ENCODE measurements at places on chromosomes 5 and 9.

- no peak for DNase-seq
Observed at GRCh38 chr9:89879276-89879675, 274.5 kb downstream of the GADD45G start.

- DNase-seq: no peak
Observed at GRCh38 chr9:7058473-7058872, 300.7 kb downstream of the KDM4C start.

DNA sequence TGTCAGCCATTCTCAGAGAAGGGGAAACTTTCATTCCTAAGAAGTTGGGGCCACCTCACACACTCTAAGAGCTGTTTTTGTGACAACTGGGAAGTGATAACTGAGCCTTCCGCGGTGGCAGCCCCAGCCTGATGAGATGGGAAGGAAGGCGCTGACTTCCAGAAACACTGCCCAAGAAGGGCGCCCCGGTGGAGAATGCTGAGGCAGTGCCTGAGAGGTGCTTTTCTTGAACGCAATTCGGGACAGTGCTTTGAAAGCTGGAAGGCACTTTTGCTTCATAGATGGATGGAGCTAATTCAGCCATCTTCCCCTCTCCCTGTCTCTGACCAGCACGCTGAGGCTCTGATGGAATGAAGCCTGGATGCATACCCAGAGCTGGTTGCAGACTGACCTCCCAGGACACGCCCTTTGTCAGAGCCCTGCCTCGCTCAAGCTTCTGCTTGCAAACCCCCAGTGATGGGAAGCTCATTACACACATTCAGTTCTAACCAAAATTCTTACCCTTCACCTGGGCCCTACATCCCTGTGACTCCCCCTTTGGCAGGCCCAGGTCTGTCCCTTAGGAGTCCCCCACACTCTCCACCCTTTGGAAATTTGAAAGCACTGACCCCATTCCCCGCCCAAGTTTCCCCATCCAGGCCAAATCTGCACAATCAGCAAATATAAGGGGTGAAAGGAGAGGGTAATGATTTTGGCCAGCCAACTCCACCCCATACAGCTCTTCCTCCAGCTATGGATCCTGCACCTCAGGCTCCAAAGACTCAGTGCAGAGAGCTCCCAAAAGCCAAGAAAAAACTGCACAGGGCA, 66.6 kb upstream of the SLC25A51 start:
- DNase-seq: no peak

GRCh38 chr9:135302329-135303279, 177.0 kb upstream of the PPP1R26 start:
- DNase-seq: no peak

- DNase-seq: no peak
Observed at GRCh38 chr9:68705531-68706362, 707 bp downstream of the PIP5K1B start.

DNA sequence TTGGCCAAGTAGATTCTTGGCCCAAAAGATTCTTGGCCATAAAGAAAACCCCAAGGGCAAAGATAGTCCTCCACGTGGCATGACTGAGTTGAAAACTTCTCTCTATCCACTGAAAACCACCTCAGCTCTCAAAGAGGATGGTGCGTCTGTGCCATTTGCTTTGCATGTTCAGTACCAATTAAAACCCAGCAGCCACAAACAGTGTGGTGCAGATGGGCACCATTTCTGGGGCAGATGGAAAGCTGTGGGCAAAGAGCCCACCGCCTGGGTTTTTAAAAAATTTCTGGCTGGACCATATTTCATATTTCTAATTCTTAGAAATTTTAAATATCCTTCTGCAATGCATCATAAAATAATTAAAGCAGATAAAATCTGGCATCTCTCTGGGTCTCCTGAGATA, 84.5 kb upstream of the PUM3 start:
- DNase-seq: no peak

DNA sequence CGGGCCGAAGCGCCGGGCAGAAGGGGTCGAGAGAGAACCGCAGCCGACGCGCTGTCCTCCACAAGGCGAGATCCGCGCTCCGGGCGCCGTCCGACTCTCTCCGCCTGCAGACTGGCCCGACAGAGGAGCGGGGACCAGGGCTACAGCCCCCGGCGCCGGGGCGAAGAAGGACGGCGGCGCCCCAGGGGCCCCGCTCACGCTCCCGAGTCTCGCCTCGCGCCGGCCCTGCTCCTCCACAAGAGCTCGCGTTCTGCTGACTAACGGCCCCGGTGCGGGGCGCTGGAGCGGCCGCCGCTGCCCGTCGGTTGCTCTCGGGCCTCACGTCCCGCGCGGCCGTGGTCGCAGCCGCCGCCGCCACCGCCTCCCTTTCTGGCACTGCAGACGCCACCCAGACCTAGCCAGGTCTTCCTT, 338 bp downstream of the ABHD17B start:
- DNase-seq: peak; percentile 11

DNA sequence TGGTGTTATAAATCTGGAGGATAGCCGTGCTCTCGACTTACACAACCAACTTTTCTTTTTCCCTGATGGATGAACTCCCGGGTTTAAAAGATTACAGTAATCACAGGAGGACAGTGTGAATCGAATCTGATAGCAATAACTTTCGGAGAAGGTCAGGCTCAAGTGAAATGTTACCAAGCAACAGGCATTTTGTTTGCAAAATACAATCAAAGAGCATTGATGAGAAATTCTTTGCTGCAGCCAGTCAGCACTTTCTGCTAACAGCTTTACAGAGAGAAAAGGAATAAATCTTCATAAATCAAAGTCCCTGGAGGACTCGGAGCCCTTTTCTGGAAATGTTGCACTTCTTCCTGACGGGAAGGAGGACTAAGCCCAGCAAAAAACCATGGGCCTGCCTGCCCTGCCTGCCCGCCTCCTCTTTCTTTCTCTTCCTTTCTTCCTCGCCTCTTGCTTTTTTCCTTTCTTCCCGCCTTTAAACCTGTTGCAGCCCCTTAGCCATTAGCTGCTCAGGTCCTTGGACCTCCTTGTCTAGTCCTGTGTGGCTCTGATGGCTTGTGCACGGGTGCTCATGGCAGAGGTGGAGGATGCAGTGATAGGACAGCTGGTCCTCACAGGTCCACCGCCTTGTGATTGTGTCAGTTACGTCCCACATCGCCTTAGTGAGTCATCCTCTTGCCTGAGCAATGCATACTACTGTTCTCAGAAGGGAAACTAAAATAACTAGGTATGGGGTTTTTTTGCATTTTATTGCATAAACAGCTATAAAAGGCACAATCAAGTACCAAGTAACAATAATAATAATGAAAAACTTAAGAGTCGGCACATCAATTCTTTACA, 6.2 kb downstream of the DMRT3 start:
- no peak for DNase-seq

- DNase-seq: no peak
Observed at GRCh38 chr9:137319011-137319738, 17.1 kb upstream of the NRARP start.

DNA sequence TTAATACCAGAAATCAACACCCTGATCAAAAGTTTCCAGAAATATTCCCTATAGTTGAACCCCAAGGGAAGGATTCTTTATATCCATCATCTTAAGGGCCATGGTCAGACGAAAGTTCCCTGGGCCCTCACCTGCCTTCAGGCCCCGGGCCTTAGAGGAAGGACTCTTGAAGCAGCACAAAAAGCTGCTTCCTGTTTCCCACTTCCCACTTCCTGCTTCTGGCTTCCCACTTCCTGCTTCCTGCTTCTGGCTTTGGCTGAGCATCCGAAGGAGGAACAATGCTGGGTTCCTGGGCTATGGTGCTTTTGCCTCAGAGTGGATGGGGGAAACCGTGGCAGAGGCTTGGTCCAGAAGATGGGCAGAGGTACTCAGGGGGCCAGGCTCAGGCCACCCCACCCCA, 25.8 kb upstream of the DAP start:
- no peak for DNase-seq

DNA sequence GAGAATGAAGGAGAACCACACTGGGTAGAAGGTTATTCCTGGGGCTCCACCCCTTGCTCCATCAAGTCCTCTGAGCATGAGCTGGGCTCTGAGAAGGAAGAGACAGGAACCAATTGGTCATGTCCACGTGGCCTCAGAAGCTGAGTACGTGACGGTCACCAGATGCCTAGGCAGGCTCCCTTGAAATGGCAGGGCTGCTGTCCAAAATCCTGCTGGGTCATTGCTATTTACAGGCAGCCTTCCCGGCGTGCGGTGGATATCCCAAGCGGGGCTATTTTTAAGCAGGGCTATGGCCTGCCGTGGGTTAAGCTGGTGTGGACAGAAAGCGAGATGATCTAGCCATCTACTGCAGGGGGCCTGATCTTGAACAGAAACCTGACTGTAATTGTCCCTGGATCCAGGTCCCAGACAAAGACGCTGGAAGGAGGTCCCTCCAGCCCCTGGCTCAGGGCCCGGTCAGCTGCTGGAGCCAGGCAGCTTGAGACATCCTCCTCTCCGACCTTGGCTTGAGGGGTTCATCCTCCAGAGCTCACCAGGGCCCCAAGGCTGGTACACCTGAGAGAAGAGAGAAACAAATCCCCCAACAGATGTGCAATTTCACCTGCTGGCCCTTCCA, 550 bp upstream of the CKMT2 start:
- DNase-seq: no peak

- no peak for DNase-seq
Observed at GRCh38 chr9:88757406-88758010, 222.5 kb downstream of the NXNL2 start.

- peak; percentile 68 for DNase-seq
Observed at GRCh38 chr5:132238169-132238744, 10.6 kb upstream of the P4HA2 start.

GRCh38 chr9:130399768-130400167, 45.0 kb upstream of the ASS1 start:
- no peak for DNase-seq

- DNase-seq: no peak
Observed at GRCh38 chr5:90519081-90519480, 10.3 kb downstream of the LYSMD3 start.

DNA sequence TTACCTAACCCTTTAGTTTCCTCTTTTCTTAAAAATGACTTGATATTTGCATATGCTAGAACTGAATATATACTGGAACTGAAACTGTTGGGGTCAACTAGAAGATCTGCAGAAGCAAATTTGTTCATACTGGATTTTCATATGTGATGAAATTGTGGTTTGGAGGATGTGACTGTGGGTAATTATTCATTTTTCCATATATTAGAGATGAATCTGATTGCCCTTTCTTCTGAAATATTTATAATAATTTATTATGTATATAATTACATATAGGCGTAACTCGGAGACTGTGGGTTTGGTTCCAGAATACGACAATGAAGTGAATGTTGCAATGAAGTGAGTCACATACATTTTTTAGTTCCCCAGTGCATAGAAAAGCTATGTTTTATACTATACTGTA, 149.1 kb downstream of the ATP10B start:
- peak; percentile 8 for DNase-seq
